ENCODE measurements at places on chromosomes 11 and 22.
A peak's percentile ranks its signal among the peaks of the same experiment; 100 is the strongest.

GRCh38 chr22:26322179-26322905, 106.7 kb upstream of the ASPHD2 start:
- DNase-seq = no peak

DNA sequence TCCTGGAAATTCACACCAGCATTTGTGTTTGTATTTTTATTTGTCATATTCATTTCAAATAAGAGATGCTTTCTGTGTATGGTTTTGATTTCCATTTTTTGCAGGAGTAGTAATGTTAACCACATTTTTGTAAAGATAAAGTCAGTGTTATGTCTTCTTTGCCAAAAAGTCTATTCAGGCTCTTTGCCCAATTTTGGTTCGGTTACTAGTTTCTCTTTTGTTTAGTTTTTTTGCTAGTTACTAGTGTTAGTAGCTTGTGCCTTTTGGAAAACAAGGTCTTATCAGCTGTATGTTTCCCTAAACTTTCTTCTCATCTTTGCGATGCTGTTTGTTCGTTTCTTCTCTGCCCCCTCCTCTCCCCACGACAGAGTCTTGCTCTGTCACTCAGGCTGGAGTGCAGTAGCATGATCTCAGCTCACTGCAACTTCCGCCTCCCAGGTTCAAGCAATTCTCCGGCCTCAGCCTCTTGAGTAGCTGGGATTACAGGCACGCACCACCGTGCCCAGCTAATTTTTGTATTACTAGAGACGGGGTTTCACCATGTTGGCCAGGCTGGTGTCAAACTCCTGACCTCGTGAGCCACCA, 112.3 kb upstream of the GRK3 start:
- DNase-seq = no peak

GRCh38 chr11:47177229-47177845, 658 bp upstream of the ARFGAP2 start:
- DNase-seq = peak; percentile 66

DNA sequence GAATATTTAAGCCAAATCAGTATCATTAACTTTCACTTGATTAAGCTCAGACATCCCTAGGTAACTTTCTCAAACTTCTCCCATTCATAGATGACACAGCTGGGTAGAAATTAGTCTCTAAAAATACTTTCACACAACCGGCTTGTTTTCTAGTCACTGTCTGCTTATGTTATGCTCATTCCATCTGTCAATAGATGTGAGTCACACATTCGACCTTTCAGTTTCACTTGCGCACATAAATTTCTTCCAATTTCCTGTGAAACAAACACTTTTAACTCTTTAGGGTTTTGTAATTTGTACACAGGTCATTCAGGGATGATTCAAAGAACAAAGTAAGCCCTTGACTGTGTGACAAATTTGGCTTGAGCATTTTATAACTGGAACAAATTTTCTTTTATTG, 723.0 kb downstream of the KCNA4 start:
- no peak for DNase-seq

DNA sequence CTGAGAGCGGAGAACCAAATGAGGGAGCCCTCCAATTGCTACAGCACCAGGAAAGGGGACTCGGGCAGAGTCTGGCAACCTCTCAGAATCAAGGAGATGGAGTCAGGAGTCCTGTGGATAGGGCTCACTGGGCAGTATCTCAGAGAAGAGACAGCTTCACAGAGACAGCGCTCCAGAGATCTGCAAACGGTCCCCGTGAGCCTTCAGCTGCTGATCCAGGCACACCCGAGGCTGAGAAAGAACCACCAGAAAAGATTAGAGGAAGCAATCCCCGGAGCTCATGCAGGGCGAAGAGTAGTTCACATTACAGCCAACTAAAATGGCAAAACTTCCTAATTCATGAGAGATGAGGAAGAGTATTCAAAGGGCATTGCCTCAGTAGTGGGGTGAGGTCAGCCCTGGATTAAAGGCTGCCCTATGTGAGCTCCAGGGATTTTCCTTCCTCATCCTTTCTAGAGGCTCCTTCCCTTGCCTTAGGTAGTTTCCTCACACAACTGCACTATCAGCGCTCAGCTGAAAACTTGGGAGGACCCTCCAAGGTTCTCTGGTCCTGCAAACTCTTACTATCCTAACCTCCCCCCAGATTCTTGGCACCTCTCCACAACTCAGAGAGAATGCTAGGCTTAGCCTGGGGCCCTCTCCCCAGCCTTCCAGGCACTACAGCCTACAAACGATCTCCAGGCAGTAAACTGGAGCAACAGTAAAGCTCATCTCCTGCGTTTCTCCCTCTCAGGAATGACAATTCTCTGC, 23.7 kb downstream of the SCN4B start:
- no peak for DNase-seq

DNA sequence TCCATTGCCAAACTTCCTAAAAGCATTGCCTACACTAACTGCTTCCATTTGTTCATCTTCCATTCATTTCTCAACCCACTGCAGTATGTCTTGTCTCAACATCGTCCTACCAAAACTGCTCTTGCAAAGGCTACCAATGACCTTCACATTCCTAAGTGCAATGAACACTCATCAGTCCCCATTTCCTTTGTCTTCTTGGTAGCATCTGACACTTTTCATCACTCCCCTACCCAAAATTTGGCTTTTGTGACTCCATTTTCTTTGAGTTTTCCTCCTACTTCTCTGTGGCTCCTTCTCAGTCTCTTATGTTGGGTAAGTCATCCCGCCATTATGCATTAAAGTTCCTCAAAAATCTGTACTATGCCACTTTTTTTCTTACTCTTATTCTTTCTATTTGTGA, 135.4 kb downstream of the CCDC81 start:
- no peak for DNase-seq

DNA sequence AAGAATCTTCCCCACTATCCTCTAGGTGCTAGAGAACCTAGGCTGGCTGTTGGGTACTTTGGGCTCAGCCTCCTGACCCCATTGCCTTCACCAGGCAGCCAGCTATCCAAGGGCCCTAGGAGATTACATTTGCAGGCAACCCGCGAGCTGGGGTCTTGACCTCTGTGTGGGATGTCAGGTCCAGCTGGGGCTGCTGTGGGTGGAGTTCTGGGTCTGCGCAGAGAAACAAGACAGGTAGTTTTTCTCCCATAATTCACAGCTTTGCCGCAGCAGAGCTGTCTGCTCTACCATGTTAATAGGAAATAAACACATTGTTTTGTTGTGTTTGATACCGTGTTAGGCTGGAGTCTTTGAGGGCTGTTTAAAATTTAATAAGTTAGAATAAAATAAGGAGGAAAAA, 142.8 kb upstream of the PLET1 start:
- DNase-seq = no peak

DNA sequence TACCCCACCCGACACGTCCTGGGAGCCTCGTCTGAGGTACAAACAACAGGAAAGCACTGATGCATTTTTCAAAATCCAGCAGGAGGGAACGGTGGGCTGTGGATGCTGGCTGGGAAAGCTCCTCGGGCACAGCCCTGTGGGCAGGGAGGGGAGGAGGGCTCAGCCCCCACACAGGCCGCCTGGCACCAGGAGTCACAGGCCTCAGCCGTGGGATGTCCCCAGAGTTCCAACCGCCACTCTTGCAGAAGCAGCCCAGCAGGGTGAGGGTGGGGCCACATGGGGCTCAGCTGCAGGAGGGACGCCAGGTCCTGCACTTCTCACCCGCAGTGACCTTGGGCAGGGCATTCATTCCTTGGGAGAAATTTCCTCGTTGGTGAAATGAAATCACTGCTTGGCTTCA, 274.6 kb downstream of the BRD1 start:
- no peak for DNase-seq

- DNase-seq = no peak
Measured at GRCh38 chr22:27075891-27076290, 418.5 kb downstream of the MIAT start.

- DNase-seq = no peak
Measured at GRCh38 chr22:50573491-50574382, 4.5 kb downstream of the CPT1B start.

DNA sequence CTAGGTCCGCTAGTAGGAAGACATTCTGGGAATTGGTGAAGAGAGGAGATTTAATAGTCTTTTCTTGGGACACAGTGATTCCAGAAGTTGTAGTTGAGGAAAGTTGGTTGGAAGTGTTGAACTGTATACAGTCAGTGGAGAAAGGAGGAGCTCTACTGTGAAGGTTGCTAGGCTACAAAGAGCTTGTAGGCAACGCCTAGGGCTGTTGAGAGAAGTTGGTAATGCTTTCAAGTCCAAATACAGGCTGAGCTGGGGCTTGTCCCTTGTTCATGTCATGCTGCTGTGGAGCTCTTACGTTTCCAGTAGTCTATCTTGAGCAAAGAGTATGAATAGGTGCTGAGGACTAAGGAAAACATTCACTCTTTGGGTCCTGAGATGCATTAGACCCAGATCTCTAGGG, 1.1 kb downstream of the TBCEL start:
- no peak for DNase-seq
